Thymus (tissue), 14 donors: ENCODE measurements at places on chromosomes 7 and 10.

DNA sequence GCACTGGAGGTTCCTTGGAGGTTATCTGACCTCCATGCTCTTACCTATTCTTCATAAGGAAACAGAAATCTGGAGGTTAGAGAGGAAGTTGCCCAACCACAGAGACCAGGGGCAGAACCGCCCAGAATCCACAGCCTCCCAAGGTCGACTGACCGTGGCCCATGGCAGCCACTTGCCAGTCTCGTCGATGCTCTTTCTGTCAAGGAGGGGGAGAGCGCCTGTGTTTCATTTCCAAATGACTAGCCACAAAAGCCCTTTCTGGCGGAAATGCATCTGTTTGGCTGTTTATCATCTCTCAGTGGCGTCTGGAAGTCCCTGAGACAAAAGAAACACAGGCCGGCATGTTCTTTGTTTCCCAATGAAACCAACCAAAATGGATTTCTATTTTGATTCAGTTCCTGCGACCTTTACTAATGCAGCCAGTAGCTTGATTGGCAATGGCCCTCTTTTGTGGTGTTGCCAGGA lies 2.9 kb downstream of the RAMP3 start:
- no peak for DNase-seq

DNA sequence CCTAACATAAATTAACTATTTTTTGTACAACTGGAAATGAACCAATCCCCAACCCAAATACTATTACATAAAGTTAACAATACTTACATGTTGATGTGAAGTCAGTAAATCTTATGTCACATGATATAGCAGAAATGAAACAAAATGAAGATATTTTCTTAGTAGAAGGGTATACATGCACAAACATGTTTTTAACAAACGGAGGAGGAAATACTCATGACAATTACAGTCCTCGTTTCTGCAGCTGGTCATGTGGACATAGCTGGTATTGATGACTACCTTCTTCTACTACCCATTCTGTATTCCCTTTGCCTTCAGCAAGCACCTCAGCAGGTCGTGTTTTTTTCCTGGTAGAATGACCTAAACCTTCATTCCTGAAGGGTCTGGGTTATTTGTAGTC lies 252.3 kb downstream of the HTR7 start:
- no peak for DNase-seq

- no peak for DNase-seq
These were observed 85.6 kb upstream of the PDCD4 start for GRCh38 chr10:110786172-110786571.

- DNase-seq = no peak
These were observed 38.9 kb upstream of the CPN1 start for GRCh38 chr10:100120550-100120949.

- DNase-seq = no peak
These were observed 285.9 kb upstream of the SMIM30 start for GRCh38 chr7:113404245-113404644.

DNA sequence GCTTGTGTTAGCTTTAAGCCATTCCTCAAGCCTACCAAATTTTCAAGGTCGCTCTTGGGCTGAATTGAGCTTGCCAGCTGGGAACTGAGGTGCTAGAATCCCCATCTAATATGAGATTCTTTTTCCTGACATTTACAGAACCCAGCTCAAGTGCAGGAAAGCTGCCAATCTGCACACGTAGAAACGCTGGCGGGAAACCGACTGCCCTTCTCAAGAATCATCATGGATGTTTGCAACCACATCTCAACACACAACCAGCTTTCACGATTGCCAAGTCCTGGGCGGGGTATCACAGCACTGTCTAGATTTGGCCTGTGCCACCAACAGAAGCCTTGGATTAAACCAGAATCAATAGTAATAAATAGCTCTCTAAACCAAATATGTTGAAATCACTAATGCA lies 203.7 kb downstream of the DIP2C start:
- no peak for DNase-seq

DNA sequence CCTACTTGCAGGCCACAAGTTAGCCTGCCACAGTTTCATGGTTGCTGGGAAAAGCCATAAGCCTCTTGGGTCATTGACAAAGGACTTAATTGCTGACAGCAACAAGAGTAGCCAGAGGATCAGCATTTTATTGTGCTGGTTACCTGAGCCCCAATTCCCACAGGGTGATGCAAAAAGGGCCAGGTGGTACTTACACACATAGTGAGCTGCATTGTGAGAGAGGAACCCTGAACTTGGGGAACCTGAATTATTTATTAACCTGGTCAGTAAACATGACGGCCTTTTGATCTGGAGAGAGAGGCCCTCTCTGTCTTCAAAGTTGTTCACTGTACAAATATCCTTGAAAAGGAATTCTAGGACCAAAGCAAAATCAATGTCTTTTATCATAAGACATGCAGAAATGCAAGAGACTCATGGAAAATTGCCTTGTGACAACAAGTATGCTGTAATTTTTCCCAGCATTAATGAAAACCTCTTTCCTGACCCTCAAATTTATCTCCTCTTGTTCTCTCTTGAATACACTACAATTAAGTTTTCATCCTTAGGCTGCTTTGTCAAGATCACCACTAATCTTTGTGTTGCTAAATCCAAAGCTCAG lies 102.9 kb upstream of the PHYHIPL start:
- DNase-seq = no peak

DNA sequence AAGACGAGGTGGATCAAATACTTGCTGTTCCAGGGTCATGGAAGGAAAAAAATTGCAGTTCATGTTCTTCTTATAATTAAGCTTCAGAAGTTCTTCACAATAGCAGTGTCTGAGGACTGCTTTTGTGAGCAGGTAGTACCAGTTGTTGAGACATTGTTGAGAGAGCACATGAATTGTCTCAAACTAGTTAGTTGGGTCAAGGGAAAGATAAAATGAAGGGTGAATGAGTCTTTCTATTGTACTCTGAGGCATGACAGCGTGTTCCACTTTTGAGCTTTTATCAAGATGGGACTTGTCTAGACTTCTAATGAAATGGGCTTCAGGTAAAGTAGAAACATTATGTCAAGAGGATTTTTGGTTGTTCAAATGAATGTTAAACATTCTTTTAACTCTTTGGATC lies 26.0 kb downstream of the KAT6B start:
- DNase-seq = no peak

- DNase-seq = no peak
These were observed 16.3 kb downstream of the OR6V1 start for GRCh38 chr7:143068446-143068845.

GRCh38 chr10:100807241-100807951 lies 62.0 kb downstream of the PAX2 start:
- DNase-seq = no peak

GRCh38 chr10:62614389-62615157 lies 189.9 kb upstream of the ADO start:
- DNase-seq = no peak

GRCh38 chr10:35353805-35354204 lies 17.5 kb downstream of the CCNY start:
- no peak for DNase-seq

- no peak for DNase-seq
These were observed 125.8 kb downstream of the MAD1L1 start for GRCh38 chr7:2106924-2107323.

DNA sequence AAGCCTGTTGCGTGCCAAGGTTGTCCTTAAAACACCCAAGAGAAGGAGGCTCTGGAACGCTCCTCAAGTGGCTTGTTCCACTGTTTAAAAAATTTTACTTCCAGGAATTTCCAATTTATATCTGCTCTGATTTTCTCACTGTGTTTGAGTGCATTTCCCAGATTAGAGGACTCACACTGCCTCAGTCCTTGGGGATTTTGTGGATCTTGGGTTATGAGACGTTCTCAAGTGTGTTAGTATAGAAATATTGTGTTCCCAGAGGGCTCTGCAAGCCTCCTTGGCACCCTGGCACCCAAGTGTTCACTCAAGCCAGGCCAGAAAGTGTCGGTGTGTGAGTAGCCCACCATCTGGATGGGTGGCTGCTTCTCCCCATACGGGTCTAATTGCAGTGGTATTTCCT lies 192.2 kb downstream of the SNX10 start:
- DNase-seq = no peak

- no peak for DNase-seq
These were observed 40.9 kb downstream of the DLD start for GRCh38 chr7:107931740-107932515.

- DNase-seq = no peak
These were observed 26.7 kb upstream of the FGFR2 start for GRCh38 chr10:121624836-121625486.

GRCh38 chr7:41655426-41655825 lies 47.5 kb downstream of the INHBA start:
- DNase-seq = no peak

GRCh38 chr10:30160271-30160982 lies 101.0 kb upstream of the JCAD start:
- DNase-seq = no peak

GRCh38 chr7:54857294-54857693 lies 98.3 kb upstream of the SEC61G start:
- DNase-seq = no peak

DNA sequence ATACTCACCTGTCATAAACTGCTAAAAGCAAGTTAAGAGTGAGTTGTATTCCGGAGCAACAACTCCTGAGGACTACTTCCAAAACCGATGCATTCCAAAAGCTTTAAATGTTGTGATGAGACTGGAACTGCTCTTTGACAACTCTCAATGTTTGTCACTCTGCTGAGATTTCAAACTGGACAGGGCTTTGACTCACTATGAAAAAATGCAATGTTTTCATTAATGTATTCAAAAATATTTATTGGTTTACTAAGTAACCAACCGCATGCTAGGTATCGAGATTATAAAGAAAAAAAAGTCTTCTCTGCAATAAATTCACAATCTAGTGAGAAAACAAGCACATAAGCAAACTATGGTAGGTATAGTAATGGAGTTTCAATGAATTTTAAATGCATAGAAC lies 107.9 kb upstream of the GNAI1 start:
- no peak for DNase-seq

GRCh38 chr7:48058990-48059389 lies 23.6 kb downstream of the C7orf57 start:
- DNase-seq = no peak
